Hematopoietic multipotent progenitor cell treated with erythropoietin and hydrocortisone succinate and interleukin-3 and kit ligand, for 4 days (in vitro differentiated cells): ENCODE measurements at places on chromosomes 12 and 14.

DNA sequence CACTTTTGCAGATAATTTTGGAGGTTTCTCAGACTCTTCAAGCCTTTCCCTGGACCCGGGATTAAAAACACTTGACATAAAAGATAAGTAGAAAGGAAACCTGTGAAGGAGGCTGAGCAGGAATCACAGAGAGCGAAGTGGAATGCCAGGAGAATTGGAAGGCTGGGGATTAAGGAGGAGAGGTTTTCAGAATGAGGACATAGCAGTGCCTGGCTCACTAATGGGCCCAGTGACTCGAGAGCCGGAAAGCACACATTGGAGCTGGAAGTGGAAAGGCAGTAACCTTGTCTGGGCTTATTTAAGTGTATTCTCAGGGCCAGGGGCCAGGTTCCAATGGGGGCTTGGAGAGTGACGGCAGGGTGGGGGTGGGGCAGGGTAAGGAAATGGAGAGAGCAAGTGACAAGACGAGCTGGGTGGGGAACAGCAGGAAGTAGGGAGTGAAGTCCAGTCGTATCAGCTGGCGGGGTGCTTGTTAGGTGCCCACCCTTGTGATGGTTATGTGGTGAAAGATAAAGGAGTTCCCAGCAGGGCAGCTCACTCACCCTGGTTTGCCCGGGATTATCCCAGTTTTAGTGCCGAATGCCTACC, 13.1 kb downstream of the EVL start:
- DNase-seq, result peak; percentile 72

DNA sequence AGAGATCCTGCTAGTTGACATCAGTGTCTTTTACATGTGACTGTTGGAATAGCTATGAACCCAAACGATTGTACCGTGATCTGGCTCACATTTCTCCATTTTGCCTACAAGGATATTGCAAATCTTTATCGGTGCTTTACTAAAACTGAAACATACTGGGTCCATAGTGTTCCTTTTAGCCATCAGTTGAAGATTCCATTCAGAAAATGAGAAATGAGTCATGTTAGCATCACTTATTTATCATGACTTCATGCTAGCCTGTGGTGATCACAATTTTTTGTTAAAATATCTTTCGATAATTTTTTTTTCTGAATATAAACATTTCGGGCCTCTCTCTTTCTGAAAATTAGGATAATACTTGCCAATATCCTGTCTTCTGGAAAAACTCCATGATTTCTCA, 210.3 kb downstream of the EGLN3 start:
- DNase-seq, result no peak

DNA sequence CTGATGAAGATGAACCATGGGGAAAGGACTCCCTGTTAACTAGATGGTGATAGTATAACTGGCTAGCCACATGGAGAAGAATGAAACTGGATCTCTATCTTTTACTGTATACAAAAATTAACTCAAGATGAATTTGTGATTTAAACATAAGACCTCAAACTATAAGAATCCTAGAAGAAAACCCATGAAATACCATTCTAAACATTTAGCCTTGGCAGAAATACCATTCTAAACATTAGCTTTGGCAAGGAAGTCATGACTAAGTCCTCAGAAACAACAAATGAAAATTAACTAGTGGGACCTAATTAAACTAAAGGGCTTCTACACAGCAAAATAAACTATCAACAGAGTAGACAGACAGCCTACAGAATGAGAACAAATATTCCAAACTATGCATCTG, 28.4 kb upstream of the NOVA1 start:
- DNase-seq, result no peak

DNA sequence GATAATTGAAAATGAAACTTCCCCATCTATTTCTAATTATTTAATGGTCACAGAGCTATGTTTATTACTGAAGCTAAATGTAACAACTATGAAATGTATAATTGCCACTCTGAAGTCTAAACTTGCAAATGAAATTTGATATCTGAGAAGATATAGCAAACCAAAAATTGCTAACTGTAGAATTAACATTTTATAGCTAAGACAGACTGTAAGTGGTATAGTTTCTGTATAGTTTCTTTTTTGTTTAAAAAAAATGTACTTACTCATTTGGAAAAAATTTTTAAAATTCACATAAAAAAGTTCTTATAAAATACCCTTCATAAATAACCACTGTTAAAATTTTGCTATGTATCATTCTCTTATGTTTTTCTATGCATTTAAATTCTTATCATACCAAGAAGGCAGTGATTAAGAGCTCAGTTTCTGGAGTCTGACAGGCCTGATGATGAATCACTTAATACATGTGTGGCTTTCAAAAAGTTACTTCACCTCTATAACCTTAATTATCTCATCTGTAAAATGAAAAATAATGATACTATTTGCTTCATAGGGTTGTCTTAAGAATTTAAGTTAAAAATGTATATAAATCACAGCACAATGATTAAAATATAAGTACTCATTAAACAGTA, 214.7 kb upstream of the GARIN2 start:
- DNase-seq, result no peak

DNA sequence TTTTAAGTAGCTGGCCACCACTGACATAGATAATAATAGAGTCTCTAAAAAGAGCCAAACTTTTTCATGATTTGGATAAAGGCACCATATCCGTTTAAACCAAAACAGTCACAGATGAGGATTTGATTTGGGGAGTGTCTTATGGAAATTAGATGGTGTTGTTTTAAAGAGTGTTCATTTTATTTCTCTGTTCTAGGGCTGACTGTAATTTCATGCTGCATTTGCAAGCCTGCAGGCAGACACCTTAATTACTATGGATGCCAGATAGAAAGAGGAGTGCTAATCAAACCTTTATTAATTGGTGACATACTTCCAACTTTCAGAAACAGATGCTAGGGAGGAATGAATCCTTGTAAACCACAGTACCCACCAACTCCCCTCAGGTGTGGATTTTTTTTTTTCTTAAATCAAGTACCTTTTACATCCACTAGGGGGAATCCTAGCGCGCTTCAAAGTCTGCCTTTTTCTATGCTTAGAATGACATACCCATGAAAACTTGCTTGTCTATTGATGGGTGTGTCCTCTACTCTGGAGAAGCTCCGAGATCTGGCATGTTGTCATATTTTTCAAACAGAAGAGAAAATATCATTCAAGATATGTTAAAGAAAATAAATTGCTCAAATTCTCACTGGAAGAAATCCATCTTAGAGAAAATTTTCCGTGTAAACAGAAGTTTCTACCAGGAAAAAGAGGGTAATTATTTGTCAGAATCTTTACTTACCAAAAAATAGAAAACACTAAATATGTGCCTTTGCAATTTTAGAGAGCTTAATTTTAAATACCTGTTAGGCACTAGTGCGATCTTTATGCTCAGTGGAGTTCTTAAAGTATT, 14.2 kb upstream of the PLXNC1 start:
- DNase-seq, result peak; percentile 89

DNA sequence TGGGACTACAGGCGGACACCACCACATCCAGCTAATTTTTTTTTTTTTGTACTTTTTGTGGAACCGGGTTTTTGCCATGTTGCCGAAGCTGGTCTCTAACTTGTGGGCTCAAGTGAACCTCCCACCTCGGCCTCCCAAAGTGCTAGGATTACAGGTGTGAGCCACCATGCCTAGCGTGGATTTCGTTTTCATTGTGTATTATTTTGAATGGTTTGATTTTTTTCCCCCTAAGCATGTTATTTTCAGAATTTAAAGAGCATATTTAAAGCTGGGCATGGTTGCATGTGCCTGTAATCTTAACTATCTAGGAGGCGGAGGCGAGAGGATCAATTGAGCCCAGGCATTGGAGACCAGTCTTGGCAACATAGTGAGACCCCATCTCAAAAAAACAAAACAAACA, 13.1 kb downstream of the TMEM63C start:
- DNase-seq, result no peak

DNA sequence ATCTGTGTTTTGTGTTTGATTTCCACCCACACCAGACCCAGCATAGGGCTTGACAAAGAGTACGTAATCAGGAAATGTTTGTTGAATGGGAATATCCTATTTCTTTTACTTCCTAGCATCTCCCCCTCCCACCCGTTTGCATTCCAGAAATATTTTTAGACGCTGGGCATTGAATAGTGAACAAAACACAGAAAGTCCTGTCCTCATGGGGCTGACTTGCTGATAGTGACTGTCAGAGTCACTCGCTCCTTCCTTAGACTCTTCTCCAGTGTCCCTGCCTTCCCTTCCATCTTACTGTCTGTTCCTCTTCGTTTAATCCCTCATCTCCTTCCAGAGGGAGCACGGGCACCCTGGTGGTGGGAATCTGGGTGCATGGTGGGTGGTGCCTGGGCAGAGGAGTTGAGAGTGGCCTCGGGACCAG, 53.6 kb downstream of the SLC25A47 start:
- DNase-seq, result peak; percentile 32

- no peak for DNase-seq
Observed at GRCh38 chr14:87050421-87050820, 942.6 kb downstream of the GALC start.

- no peak for DNase-seq
Observed at GRCh38 chr14:96195441-96196081, 9.1 kb upstream of the BDKRB2 start.

DNA sequence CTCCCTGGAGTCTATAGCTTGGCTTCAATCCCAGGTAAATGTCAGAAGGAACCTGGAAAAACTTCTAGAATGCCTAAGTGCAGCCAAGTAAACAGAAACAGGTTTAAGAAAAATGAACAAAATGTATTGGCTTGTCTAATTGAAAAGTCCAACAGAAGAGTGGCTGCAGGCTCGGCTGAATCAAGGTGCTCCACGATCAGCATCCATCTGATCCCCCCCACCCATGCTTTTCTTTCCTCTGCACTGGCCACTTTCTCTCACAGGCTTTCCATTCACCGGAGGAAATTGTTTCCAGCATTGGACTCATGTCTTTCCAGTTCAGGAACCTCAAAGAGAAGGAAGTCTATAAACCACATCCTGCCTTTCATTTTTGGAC, 42.0 kb upstream of the C14orf180 start:
- no peak for DNase-seq

GRCh38 chr14:37147310-37147880, 25.0 kb downstream of the SLC25A21 start:
- peak; percentile 63 for DNase-seq

- DNase-seq, result no peak
Observed at GRCh38 chr12:10623131-10623530, 9.7 kb upstream of the MAGOHB start.

GRCh38 chr14:66238969-66239368, 247.2 kb upstream of the CCDC196 start:
- no peak for DNase-seq

DNA sequence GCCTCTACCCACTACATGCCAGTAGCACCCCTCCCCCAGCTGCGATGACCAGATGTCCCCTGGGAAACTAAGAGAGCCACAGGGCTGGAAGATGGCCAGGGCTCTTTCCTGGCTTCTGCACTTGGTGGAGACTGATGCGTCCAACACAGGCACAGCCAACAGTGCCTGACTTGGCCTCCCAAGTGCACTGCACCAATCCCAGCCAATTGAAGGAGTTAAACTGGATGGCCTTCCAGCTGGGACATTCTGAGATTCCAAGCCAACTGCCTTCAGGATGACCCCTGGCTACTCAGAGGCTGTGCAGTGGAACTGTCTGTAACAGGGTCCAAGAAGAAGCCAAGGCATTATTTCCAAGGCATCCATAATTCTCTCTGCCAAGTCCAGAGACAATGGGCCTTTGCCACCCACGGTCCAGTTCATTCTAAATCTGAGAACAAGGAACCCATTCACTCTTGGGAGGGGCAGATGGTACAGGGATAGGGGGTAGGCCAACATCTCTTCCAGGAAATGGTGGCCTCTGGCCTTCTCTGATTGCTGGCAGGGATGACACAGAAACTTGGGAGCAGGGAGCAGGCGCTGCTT, 35.2 kb downstream of the PRIMA1 start:
- no peak for DNase-seq

- no peak for DNase-seq
Observed at GRCh38 chr12:75479963-75480461, 543 bp upstream of the GLIPR1 start.

GRCh38 chr12:227286-227915, 13.4 kb upstream of the SLC6A12 start:
- DNase-seq, result no peak
